ENCODE measurements at places on chromosomes 5 and 9.

- no peak for DNase-seq
Measured at GRCh38 chr9:123011878-123012528, 21.5 kb upstream of the GPR21 start.

- DNase-seq = no peak
Measured at GRCh38 chr9:20604562-20604961, 17.7 kb downstream of the MLLT3 start.

DNA sequence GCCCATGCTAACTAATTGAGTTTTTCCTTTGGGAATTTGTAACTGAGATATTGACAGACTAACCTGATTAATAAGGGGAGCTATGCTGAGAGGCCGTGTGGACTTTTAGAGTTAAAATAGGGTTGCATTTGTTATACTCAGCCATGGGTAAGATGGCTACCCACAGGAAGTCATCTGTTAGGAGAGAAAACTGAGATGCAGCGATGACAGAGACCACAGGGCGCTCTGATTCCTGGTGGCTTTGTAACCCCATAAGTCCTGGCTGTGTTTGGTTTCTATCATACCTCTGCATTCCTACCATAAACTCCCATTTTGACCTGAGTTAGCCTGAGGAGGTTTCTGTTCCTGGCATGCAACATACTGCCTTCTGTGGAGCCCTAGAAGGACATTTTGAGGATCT is 19.5 kb upstream of the PANK3 start:
- DNase-seq = no peak

DNA sequence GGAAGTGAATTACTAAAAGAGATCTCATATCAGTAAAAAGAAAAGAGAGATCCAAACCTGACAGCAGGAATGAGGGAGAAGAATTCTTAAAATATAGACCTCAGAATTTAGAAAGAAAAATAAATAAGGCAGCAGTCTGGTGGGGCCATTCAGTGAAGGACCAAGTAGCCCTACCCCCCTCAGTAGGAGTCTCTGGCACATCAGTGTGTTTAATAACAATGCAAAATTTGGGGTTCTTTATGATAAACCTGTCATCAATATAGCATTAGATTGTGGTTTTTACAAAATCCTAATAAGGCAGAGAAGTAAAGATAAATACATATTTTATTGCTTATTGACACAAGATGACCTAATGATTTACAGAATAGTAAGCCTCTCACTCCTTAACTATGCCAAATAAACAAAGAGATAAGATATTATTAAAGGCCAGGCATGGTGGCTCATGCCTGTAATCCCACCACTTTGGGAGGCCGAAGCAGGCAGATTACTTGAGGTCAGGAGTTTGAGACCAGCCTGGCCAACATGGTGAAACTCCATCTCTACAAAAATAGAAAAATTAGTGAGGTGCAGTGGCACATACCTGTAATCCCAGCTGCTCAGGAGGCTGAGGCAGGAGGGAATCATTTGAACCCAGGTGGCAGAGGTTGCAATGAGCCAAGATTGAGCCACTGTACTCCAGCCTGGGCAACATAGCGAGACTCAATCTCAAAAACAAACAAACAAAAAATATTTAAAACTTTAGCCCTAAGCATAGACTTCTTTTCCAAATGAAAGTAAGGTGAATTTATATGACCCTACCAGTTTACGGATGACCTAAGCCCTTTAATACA is 108.6 kb downstream of the BASP1 start:
- DNase-seq = no peak

GRCh38 chr5:76782444-76782843 is 36.4 kb upstream of the F2RL1 start:
- DNase-seq = no peak

DNA sequence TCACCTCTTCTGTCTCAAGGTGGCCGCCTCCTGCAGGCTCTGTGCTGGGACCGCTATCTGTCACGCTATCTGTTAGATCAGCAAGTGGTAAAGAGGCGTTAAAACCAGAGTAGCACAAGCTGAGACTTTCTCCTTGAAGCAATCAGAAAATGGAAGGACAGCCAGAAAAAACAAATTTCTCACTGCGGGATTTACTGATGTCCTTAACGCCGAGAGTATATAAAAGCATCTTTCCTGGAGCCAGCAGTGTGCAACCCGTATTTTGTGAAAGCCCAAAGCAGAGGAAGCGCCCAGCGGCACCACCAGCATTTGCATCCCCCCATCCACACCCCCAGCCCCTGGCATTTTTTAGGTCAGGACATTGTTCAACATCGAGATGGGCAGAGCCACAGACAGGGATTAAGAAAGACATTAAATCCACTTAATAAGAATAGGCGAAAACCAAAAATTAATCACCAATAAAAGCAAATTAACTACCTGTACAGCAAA is 48.6 kb downstream of the DUSP1 start:
- no peak for DNase-seq

- no peak for DNase-seq
Measured at GRCh38 chr5:4230471-4230785, 634.8 kb downstream of the IRX1 start.

DNA sequence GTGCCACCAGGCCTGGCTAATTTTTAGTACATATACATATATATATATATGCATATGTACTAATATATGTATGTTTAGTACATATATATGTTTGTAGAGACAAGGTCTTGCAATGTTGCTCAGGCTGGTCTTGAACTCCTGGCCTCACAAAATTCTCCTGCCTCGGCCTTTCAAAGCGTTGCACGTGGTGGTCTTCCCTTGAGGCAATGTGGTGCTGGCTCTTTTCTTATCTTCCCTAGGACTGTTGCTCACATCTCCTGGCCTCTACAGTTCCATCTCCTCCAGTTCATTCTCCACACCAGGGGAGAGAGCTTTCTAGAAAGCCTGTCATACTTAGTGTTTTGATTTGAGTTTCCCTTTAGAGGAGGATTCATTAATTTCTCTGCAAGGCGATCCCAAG is 28.9 kb upstream of the TGFBR1 start:
- DNase-seq = no peak

- no peak for DNase-seq
Measured at GRCh38 chr5:141870871-141871270, 7.3 kb downstream of the PCDH1 start.

DNA sequence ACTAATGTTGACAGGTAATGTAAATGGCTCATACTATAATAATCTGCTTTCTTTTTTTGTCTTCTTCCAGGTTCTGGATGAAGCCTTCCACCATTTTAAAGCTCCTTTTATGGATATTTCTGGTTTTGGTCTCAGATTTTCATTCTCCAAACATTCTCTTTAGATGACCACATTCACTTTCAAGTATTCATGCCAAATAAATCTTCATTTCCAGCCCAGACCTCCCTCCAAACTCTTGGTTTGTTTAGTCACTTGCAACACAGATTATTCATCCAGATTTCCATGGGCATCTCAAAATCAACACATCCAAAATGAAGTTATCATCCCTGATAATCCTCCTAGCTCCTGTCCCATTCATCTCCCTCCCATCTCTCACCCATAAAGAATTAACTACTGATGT is 40.3 kb upstream of the SVEP1 start:
- no peak for DNase-seq

DNA sequence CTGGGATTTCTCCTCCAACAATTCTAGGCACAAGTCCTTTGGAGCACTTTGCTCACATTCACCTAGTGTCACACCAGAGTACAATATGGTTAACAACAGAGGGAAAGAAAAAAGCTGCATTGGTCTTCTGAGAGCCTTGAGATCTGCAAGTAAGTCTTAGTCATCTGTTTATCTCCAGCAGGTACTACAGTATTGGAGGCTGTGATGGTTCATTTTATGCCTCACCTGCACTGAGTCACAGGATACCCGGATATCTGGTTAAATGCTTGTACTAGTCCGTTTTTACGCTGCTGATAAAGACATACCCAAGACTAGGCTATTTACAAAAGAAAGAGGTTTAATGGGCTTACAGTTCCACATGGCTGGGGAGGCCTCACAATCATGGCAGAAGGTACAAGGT is 525.0 kb downstream of the NR2F1-AS1 start:
- no peak for DNase-seq

- no peak for DNase-seq
Measured at GRCh38 chr5:104412649-104413240, 850.2 kb upstream of the NUDT12 start.

DNA sequence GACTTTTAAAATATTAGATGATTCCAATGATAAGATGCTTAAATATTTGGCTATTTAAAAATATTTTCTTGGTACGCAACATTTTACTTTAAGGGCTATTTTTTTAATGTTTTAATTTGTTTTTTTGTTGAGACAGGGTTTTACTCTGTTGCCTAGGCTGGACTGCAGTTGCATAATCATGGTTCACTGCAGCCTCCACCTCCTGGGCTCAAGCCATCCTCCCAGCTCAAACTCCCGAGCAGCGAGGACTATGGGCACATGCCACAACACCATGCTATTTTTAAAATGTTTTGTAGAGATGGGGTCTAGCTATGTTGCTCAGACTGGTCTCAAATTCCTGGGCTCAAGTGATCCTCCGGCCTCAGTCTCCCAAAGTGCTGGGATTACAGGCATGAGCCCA is 850.2 kb upstream of the DMAC1 start:
- no peak for DNase-seq

- peak; percentile 69 for DNase-seq
Measured at GRCh38 chr5:75053304-75054133, 1.2 kb upstream of the GCNT4 start.

DNA sequence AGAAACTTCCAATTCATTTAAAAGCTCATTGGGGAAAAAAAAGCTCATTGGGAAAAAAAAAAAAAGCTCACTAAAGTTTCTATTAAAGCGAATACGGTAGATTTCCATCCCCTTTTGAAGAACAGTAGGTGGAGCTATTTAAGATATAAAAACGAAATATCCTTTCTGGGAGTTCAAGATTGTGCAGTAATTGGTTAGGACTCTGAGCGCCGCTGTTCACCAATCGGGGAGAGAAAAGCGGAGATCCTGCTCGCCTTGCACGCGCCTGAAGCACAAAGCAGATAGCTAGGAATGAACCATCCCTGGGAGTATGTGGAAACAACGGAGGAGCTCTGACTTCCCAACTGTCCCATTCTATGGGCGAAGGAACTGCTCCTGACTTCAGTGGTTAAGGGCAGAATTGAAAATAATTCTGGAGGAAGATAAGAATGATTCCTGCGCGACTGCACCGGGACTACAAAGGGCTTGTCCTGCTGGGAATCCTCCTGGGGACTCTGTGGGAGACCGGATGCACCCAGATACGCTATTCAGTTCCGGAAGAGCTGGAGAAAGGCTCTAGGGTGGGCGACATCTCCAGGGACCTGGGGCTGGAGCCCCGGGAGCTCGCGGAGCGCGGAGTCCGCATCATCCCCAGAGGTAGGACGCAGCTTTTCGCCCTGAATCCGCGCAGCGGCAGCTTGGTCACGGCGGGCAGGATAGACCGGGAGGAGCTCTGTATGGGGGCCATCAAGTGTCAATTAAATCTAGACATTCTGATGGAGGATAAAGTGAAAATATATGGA is at the start of gene PCDHGA12:
Gene PCDHGA12 (plus strand): TSS at position 176 of the 782 bp plus-strand sequence. CDS start 253 bp downstream, at position 429.
- DNase-seq = no peak

- DNase-seq = no peak
Measured at GRCh38 chr5:151202381-151203139, 21.3 kb downstream of the CCDC69 start.

GRCh38 chr5:77599679-77600078 is 38.8 kb downstream of the OTP start:
- DNase-seq = no peak

GRCh38 chr9:76585487-76586389 is 126.8 kb downstream of the GCNT1 start:
- no peak for DNase-seq

GRCh38 chr5:58773744-58774441 is 191.0 kb downstream of the RAB3C start:
- no peak for DNase-seq

DNA sequence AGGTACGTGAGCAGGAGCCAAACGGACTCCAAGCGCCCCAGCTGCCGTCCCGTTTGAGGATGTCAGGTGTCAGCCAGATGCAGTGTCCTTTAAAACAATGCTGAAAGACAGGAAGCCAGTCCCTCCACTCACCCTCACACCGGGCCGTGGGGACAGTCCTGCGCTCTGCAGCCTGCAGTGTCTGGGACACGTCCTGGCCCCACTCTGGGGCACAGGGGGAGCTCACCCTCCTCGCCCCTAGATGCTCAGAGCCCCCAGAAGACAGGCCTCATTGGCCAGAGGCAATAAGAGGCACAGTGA is 79.7 kb downstream of the ZNF354C start:
- DNase-seq = no peak

Measured in sciatic nerve (tissue), 2 donors.